Activated T-cell treated with anti-CD3 and anti-CD28 coated beads for 24 hours (primary cell): ENCODE measurements at places on chromosomes 4 and X.

DNA sequence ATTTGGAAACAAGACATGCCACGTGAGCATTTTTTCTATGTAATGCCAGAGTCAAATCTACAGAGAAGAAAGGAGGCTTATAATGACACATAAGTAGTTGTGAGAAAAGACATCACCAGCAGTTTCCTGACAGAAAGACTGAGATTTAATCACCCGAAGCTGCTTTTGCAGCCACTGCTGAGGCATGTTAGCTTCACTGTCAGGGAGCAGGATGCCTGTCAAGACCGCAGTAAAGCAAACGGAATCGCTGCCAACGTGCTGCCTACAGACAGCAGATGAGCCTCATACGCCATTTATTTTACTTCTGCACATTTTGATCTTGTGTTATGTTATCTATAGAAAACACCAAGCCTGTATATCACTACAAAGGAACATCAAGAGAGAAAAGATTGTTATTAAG, 68.7 kb upstream of the NDST3 start:
- DNase-seq = no peak

DNA sequence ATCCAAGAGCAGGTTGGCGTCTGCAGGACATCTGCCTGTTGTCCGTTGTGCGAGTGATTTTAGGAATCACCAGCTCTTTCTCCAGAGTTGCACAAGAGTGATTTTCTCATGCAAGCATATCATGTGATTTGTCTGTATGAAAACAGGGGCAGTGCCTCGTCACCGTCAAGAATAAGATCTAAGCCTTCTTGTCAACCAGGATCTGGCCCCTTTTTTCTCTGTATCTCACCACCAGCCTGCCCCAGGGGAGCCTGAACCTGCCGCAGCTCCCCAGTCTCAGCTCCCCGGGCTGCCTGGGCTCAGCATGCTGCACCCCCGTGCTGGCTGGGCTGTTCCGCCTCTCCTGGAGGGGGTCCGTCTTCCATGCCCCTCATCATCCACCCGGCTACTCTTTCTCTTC, 90.5 kb downstream of the STOX2 start:
- no peak for DNase-seq

- no peak for DNase-seq
Measured at GRCh38 chrX:29487214-29487613, 728.1 kb upstream of the MAGEB2 start.

DNA sequence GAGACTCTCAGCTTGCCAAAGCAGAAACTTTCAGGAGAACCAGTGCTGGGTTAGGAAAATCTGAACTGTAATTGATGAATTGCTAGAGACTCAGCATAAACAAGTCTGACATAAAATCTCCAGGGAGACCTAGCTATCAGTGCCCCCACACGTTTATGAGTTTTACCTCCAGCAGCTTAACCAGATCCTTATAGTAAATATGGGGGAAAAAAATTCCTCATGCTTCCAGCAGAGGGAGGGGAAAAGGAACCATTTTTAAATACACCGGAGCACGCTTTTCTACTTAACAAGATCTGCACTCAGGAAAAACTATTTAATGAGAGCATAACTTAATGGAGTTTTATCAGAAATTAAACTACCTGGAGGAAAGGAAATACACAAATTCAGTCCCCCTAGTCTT, 1040.7 kb upstream of the INTU start:
- no peak for DNase-seq

DNA sequence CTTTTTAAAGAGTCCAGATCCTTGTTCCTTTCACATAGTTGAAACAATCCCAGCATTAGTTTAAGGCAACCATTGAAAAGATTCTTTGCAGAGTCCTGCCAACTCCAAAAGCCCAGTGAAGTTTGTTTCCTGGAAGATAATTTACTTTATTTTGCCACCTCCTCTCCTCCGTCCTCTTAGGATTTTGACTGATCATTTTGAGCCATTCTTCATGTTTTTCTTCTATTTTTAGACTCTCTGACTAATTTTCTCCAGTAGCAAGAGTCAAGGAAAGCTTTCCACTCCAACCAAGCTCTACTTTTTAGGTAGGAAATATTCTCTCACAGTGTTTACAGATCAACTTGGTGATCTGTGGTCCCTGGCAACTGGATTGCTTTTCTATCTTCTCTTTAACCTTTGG, 10.3 kb downstream of the NCBP2L start:
- no peak for DNase-seq

GRCh38 chrX:49106930-49107329, 16.6 kb downstream of the GPKOW start:
- DNase-seq = no peak

- no peak for DNase-seq
Measured at GRCh38 chr4:3364634-3365314, 72.0 kb downstream of the RGS12 start.

DNA sequence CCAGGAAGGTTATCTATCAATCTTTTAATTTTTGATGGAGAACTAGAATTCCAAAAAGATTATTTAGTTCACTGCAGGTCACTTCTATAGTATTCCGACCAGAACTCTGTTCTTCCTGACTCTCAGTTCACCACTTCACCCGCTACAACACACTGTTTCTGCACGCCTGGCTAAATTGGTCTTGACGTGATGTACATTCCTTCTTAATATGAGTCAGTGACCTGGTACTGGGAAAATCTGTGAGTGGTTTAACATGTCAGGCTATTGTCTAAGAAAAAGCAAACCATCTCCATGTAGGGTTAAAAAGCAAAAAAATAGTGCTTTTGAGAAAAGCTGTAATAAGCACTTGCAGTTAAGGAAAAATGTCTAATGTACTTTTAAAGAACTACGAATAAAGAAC, 120.4 kb downstream of the NDST3 start:
- DNase-seq = no peak

DNA sequence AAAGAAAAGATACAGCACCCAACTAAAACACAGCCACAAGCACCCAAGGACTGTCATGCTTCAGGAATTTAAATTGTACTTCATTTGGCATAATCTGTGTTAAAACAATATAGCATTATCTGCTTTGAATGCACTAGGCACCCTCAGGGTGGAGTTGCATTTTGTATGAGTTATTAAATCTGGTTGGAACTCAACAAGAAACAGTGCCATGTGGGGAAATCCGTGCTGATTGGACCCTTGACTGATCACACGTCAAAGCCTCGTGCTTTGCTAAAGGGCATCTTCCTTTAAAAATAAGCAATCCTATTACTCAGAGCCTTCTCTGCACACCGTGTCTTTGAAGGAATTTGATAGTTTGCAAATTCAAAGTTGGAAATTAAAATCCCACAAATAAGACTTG, 35.4 kb downstream of the IGFBP7 start:
- no peak for DNase-seq

DNA sequence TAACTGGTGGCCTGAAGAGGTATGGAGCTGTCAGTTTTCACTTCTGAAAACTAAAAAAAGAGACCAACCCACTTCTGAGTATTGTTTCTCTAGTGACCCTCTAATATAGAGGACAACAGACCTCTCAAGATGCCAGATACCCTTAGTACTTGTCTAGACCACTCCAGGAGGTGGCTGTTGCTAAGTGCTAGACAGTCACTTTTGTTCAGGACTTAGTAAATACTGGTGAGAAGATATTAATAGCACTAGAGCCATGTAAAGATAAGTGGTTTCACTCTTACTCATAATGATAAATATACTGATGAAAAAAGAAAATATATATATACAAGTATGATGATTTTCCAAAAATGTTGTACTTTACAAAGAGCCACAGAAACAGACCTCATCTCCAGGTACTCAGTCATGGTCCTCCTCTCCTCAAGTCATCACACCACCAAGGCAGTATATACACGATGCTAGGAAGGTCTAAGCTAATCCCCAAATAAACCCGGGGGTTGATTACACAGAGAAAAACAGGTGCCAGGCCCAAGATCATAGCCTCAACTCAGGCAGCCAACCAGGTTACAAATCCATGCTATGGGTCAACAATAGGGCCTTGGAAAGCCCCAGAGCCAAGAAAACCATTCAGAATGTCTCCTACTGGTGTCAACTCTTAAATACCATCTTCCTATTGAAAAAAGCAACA, 66.9 kb downstream of the ARHGEF9 start:
- no peak for DNase-seq

GRCh38 chr4:24975510-24975909, 55.2 kb downstream of the LGI2 start:
- no peak for DNase-seq

DNA sequence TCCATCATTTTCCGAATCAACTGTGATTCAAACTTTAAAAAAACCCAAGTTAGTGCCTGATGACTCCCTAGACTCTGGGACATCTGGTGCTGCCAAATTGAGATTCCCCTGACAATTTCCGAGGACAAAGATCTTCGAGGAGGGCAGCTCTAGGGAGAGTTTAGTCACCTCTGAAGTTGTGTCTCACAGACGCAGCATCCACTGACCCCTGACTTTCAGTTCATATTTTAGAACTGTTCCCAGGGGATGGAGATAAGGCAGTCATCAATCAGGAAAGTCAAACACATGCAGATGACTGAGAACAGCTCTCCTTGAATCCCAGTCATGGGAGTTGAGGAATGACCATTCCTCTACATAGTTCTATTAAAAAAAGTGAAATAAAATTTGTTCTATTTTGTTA, 643.9 kb downstream of the TRIML1 start:
- no peak for DNase-seq
